Tibial artery (tissue), 4 donors: ENCODE measurements at places on chromosomes 6 and 20.

GRCh38 chr20:39010496-39010895, 48.4 kb downstream of the DHX35 start:
- H3K4me3 ChIP-seq = no peak overlapping the region
- H3K36me3 ChIP-seq = peaks cover 79% of the 10 kb centered on the region
- no peaks in the 10 kb centered on the region for H3K4me1 ChIP-seq
- H3K27me3 ChIP-seq = no peaks in the 10 kb centered on the region
- H3K27ac ChIP-seq = no peak overlapping the region

DNA sequence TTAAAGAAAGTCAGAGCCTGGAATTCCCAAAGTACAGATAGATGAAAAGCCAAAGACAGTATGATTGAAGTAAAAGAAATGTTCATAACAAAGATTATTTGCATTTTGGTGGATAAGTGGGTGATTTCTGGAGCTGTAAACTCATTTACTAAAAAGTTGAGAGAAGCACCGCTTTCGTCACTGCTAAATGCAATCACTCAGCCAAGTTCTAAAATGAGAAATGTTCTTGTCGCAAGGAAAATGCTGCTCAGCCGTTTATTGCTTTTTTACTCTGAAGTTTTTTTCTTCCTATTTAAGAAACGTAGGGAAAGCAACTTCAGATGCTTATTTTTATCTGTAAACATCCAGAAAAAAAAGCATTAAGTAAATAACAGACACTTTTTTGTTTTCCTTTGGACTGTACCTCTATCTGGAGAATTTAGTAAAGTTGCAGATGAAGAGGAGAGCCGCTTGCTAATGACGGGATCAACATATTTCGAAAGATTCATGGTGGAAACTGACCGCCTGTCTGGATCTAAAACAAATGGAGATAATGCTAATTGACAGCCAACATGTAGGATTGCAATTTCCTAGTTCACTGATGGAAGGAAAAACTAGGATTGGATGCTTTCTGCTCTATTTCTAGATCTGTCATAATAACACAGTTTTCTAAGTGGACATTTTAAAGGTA, 93.8 kb upstream of the BCLAF1 start:
- no peak overlapping the region for H3K27ac ChIP-seq
- no peak for DNase-seq
- no peaks in the 10 kb centered on the region for H3K4me1 ChIP-seq
- no peaks in the 10 kb centered on the region for H3K36me3 ChIP-seq
- no peaks in the 10 kb centered on the region for H3K27me3 ChIP-seq

DNA sequence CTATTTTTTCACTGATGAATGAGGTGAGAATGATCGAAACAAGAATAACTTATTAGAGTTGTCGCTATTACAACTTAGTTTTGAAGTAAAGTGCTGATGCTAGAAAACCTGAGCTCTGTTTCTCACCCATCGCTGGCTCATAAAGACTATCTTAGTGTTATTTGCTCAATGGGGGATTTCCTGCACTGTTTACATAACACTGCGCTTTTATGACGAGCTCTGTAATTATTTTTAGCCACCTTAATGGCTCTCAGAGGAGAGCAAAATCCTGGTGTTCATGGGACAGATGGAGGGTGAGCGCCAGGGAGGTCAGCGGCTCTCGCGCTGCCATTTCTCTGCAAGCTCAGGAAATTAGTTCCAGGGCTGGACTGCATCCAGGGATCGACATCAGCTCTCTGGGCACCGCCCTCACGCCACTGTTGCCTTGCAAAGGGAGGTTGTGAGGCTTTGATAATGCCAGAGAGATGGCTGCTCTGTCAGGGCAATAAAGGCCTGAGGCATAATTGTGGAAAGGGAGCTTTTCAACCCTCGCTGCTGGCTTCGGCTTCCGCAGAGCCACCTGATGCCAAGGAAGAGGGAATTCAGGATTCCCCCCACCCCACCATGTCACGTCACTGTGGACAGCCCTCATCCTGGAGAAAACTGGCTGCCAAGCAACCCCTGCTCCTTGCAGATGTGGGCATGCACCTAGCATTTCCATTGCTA, 72.0 kb downstream of the DACT2 start:
- H3K4me1 ChIP-seq = peaks cover 5% of the 10 kb centered on the region
- no peak overlapping the region for H3K4me3 ChIP-seq
- H3K36me3 ChIP-seq = no peaks in the 10 kb centered on the region

DNA sequence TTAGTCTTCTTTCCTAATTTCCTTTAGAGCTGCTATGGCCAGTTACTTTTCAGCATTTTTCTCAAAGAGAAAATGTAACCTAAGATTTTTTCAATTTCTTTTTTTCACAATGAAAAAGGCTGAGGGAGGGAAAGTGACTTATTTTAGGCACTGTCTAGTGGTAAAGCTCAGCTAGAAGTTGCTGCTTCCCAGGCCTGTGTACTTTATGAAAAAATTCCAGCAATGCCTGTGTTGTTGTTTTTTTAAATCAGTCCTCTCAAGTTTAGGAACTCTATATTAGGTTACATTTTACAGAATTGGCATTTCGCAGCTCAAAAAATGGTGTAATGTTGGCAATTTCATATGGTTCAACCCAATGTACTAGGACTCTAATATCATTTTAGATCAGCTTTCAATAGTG, 269.6 kb downstream of the ARID1B start:
- H3K27ac ChIP-seq = no peak overlapping the region

DNA sequence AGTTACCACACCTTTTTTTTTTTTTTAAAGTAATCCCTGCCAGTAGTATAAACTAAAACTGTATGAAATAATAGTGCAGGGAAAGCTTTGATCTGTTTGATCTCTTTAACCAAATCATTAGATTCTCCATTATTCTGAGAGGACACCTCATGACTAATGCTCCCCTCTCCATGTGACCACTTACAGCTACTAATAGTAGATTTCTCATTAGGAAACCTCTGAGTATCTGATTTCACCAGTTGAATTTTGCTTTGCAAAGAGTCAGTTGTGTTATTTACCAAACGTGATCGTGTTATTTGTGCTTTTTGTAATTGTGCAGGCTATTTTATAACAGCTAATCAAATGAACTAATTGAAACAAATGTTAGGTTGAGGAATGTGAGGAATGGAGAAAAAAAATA, 12.5 kb downstream of the CASP8AP2 start:
- DNase-seq = no peak
- H3K4me1 ChIP-seq = peaks cover 24% of the 10 kb centered on the region
- H3K27me3 ChIP-seq = no peaks in the 10 kb centered on the region
- peaks cover 11% of the 10 kb centered on the region for H3K36me3 ChIP-seq

GRCh38 chr6:18997375-18997826, 610.3 kb downstream of the RNF144B start:
- H3K27me3 ChIP-seq = no peaks in the 10 kb centered on the region
- no peak for DNase-seq
- no peak overlapping the region for H3K27ac ChIP-seq

DNA sequence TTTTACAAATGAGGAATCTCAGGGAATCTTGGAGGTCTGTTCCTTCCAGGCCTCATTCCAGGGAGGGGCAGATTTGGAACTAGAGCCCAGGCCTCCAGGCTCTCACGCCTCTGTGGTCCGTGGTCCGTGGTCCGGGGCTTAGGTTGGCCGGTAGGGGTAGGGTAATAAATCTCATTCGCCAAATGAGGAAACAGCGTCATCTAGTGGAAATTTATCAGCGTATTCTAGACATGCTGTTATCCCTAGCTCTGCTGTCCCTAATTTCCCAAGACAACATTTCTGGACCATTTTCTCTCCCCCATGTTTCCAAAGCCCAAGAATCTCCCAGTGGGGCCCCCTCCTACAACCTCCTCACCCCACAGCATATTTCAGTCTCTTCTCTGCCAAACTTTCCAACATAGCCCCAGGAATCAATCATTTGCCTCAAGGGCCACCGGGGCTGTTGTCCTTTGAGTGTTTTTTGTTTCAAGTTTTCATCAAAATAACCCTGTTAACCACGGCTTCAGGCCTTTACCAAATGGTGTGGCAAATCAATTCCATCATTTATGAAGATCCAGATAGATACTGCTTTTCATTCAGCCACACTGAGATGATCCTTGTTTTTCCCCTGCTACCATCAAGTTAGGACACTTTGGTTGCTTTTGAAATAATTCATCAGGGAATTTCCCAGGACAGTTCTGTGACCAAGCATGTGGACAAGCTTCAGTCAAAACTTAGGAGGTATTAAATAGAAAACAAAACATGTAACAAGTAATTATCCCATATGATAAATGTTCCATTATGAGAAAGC, 126.8 kb downstream of the ALDH8A1 start:
- H3K36me3 ChIP-seq = no peaks in the 10 kb centered on the region
- H3K27ac ChIP-seq = no peak overlapping the region

GRCh38 chr6:105194106-105194505, 14.3 kb upstream of the POPDC3 start:
- no peaks in the 10 kb centered on the region for H3K27me3 ChIP-seq
- no peaks in the 10 kb centered on the region for H3K4me1 ChIP-seq
- no peak overlapping the region for H3K27ac ChIP-seq
- no peak overlapping the region for H3K4me3 ChIP-seq
- H3K36me3 ChIP-seq = no peaks in the 10 kb centered on the region
- DNase-seq = no peak

- peaks cover 13% of the 10 kb centered on the region for H3K4me1 ChIP-seq
- no peak for DNase-seq
- no peaks in the 10 kb centered on the region for H3K36me3 ChIP-seq
- H3K4me3 ChIP-seq = no peak overlapping the region
- no peak overlapping the region for H3K27ac ChIP-seq
Observed at GRCh38 chr6:13194852-13195251, 133.5 kb downstream of the TBC1D7 start.

DNA sequence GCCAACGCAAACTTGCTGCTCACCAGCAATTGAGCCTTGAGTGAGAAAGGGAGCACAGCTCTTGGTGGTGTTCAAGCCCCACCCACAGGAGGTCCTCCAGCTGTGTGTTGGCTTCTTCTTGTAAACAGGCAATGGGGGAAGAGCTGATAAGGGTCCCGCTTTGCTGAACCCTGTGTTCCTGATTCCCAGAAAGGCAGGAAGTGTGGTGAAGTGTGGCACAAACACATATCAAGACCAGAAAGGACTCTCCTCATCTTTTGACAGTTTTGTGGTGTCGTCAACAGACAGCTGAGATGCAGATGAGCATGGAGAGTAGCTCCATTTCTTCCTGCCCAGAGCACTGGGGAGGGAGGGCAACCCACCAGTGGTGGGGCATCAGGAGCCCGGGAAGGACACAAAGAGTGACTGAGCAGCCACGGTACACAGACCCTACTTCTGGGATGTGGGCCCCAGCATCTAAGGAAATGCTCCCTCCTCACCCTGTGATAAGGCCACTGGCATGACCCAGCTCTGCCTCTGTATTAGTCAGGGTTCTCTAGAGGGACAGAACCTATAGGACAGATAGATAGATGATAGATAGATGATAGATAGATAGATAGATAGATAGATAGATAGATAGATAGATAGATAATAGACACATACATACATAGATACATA, 188.9 kb upstream of the TAB2 start:
- no peaks in the 10 kb centered on the region for H3K27me3 ChIP-seq
- H3K36me3 ChIP-seq = no peaks in the 10 kb centered on the region
- H3K27ac ChIP-seq = no peak overlapping the region

- H3K27me3 ChIP-seq = no peaks in the 10 kb centered on the region
- H3K27ac ChIP-seq = no peak overlapping the region
- H3K4me3 ChIP-seq = no peak overlapping the region
- no peak for DNase-seq
Observed at GRCh38 chr6:168886964-168887363, 366.7 kb downstream of the THBS2 start.

DNA sequence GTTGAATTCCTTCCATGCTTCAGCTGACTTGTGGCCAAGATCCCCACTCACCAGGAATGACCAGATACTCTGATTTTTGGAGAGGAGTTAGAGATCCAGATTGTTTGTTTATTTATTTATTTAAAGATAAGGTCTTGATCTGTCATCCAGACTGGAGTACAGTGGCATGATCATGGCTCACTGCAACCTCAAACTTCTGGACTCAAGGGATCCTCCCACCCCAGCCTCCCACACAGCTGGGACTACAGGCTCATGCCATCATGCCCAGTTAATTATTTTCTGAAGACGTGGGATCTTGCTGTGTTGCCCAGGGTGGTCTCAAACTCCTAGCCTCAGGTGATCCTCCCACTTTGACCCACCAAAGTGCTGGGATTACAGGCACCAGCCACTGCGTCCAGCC, 4.1 kb upstream of the SPATA2 start:
- H3K27me3 ChIP-seq = no peaks in the 10 kb centered on the region
- H3K4me3 ChIP-seq = no peak overlapping the region

DNA sequence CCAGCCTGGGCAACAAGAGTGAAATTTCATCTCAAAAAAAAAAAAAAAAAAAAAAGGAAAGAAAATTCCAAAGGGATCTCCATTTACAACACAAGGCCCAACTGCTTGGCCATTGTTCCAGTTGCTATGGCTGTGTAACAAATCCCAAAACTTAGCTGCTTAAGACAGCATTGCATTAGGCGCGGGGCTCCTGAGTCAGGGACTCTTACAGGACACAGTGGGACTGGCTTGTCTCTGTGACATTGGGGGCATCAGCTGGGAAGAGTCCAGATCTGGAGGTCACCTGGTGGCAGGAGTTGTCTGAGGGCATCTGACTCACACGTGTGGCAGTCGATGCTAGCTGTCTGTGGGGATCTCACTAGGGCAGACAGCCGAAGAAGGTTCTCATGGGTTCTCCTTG, 35.6 kb downstream of the TTLL9 start:
- no peak for DNase-seq
- H3K4me3 ChIP-seq = no peak overlapping the region
- no peaks in the 10 kb centered on the region for H3K36me3 ChIP-seq
- no peak overlapping the region for H3K27ac ChIP-seq

DNA sequence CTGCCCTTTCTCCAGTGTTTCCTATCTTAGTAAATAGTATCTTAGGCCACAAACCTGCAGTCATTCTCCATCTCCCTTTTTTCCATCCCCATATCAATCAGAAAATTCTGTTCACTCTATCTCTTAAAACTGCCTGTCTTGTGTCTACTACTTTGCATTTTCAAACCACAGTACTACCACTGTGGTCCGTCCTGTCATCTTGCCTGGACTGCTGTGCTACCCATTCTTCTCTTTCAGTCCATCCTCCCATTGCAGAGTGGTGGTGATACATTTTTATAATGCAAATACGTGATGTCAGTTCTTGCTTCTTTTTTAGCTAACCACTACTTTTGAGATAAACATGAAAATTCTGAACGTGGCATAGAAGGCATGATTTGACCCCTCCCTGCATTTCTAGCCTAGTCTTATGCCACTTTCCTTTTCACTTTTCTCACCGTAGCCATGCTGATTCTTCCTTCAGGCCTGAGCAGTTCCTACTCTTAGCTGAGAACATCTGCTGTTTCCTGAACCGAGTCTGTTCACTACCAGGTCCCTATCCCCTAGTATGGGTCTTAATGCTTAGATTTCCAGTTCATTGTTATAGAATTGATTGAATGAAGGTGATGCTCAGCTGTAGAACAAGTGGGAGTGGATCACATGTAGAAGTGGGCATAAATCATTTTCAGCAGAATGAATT, 13.8 kb downstream of the TBPL1 start:
- no peak overlapping the region for H3K27ac ChIP-seq
- no peak overlapping the region for H3K4me3 ChIP-seq
- no peak for DNase-seq
- no peaks in the 10 kb centered on the region for H3K36me3 ChIP-seq

DNA sequence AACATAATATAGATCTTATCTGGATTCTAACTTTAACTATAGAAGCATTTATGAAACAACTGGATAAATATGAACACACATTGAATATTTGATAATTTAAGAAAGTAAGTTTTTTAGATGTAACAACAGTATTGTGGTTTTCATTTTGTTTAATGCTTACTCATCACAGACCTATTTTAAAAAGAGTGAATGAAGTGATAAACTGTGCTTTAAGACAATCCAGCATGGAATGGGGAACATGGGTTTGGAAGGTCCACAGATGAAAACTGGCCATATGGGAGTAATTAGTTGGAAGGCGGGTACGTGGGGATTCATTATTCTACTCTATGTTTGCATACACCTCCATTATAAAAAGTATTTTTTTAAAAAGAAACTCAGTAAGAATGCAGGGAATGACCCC, 21.2 kb downstream of the EPB41L2 start:
- no peaks in the 10 kb centered on the region for H3K27me3 ChIP-seq
- no peak for DNase-seq
- no peak overlapping the region for H3K4me3 ChIP-seq
